Fibroblast of villous mesenchyme (primary cell): ENCODE measurements at places on chromosomes 7 and 10. TPM values are rescaled to one million over a fixed set of nuclear protein-coding genes. Genes with fewer than 3 reads are reported as not detected.

C7orf57 gene
- total RNA-seq = under 0.01 and 0.43 TPM in 2 replicates

TMEM229A gene
- not detected in 2 replicates for total RNA-seq

C10orf105 gene
- under 0.01 TPM in 1 of 2 replicates, not detected in the other for total RNA-seq

GRB10 gene
- total RNA-seq = 23.3 and 39.3 TPM in 2 replicates

CNTNAP2 gene
- total RNA-seq = not detected in 2 replicates

TYW1 gene
- 13.5 and 19.0 TPM in 2 replicates for total RNA-seq

CC2D2B gene
- total RNA-seq = 0.86 TPM in 1 of 2 replicates, not detected in the other

DENND2A gene
- total RNA-seq = 25.5 and 26.7 TPM in 2 replicates
